ENCODE measurements at places on chromosomes 11 and 22.
A peak's percentile ranks its signal among the peaks of the same experiment; 100 is the strongest.

- DNase-seq = no peak
Measured at GRCh38 chr11:8271106-8271886, 7.6 kb upstream of the LMO1 start.

DNA sequence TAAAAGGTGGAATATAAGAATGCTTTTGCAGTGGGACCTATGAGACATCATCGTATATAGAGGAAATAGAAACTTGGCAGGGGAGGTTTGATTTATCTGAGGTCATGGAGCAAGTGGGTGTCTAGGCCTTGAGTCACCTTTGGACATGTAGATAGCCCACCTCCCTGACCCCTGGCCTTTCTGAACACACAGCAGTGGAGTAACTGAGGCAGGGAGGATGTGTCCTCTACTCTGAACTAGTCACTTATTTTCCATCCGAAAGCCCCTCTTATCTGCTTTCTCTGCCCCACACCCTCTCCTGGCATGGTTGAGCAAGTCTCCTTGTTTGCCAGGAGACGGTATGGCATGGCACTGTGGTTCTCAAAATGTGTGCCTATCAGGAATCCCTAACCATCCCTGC is 7.9 kb downstream of the CD82 start:
- DNase-seq = no peak

GRCh38 chr22:45164270-45165088 is 754 bp downstream of the NUP50 start:
- DNase-seq = peak; percentile 17

GRCh38 chr11:105609341-105609781 is 512 bp upstream of the GRIA4 start:
- peak; percentile 64 for DNase-seq

DNA sequence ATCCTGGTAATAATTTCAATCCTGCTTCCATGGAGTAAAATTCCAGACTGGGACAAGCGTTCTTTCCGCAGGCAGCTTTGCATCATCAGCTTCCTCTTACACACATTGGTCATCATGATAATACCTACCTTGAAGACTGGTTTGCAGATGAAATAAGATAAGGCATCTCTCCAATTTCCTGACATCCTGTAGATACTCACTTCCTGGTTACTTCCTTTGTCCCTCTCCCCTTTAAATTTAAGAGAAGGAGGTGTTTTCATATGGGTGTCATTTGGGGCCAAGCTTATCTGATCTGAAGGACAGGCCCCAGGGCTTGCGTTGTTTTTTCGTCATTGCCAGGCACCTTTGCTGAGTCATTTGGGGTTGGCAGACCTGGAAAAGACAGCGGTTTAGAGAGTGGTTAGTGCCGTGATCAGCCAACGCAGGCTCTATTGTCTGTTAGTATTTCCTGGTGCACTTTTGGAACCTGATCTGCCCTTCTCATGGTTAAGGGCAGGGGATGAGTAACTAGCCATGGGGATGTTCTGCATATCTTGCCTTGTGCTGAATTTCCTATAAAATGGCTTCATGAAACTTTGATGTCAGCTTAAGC is 24.1 kb downstream of the GRAMD1B start:
- DNase-seq = no peak

DNA sequence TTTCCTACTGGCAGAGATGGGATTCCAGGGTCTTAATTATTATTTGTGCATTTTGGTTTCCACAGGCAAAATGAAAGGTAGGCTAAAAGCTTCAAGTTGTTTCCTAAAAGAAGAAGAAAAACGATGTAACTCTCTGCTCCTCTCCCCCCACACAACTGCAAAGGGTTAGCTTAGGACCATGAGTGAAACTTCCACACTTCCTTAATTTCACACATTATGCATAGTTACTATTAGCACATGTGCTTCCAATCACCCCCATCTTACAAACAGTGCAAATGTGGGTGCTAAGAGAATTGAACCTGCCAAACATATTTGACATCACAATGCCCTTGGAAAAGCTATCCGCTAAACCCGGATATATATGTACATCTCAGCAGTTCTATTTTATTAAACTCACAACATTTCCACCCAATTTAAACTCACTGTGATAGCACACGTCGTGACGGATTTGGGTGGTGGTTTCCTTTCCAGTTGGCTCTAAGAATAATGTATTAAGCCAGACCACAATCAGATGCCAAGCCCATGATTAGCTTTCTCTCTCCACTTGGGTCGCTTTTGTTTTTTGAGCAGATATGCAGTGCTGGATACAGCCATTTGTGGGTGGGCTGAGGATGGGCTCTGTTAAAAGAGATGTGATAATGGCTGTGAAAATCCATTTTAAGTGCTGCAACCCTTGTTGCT is 245.0 kb upstream of the POU2AF2 start:
- DNase-seq = no peak

- no peak for DNase-seq
Measured at GRCh38 chr22:41458161-41458728, 10.2 kb downstream of the PHF5A start.

GRCh38 chr11:45142241-45143055 is 4.0 kb upstream of the PRDM11 start:
- no peak for DNase-seq

DNA sequence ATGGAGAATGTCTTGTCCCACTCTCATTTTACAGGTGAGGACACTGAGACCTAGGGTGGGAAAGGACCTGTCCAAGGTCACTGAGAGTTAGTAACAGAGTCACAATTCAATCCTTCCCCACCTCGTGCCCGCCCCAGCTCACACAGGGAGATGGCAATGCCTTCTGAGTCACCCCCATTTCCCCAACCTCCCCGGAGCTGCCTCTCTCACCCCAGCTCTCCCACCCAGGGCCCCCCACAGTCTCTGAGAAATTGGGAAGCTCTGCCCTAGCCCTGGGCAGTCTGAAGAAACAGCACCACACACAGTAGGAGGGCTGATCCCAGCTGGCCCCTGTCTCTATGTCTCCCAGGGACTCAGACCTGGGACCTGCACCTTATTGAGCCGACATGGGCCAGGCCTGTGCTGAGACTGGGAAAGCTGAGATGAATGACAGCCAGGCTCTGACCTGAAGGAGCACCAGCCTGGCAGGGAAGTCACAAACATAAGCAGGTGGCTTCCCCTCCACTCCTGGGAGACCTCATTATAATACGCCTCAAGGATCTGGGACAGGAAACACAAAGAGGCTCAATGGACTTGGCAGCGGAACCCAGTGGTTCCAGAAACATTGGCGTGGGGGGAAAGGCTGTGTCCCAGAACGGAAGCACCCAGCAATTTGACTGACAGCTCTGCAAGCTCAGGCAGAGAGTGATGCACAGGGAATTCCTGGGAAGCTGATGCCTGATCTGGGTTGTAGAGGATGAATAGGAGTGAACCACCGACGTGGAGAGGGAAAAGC is 51.0 kb downstream of the CD6 start:
- peak; percentile 35 for DNase-seq

DNA sequence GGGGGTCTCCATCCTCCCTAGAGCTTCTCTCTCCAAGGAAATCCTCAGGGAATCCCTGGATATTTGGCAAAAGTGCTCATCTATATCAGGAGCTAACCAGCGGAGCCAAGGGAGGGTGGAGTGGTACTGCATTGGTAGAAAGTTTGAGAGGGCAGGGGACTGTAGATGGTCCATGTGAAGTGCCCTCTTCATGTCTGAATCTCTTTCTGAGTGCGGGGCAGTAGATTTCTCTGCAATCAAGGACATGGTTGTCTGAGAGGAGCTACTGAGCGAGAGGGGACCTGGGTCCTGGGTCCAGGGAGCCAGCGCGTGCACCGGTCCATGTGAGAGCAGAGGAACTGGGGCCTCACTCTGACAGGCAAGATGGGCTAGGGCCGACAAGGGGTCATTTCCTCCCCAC is 701 bp downstream of the DIXDC1 start:
- DNase-seq = no peak

GRCh38 chr11:24592360-24592759 is 95.5 kb downstream of the LUZP2 start:
- no peak for DNase-seq

GRCh38 chr11:128375961-128376360 is 211.4 kb downstream of the ETS1 start:
- DNase-seq = no peak

DNA sequence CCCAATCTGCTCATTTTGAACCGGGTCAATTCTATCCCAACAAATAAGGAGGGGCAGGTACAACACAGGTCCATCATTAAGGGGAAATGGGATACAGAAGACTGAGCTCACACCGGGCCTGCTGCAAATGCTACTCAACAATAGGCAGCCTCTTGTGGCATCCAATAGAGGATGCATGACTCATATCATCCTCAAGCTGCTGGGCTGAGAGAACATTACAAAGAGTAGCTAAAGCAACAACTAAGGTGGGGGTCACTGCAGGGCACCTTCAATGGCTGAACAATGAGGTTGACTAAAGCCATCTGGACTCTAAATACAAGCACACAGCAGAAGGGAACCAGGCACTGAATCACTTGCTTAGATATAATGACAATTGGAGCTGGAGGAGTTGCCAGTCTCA is 130.1 kb upstream of the SYN3 start:
- DNase-seq = no peak

DNA sequence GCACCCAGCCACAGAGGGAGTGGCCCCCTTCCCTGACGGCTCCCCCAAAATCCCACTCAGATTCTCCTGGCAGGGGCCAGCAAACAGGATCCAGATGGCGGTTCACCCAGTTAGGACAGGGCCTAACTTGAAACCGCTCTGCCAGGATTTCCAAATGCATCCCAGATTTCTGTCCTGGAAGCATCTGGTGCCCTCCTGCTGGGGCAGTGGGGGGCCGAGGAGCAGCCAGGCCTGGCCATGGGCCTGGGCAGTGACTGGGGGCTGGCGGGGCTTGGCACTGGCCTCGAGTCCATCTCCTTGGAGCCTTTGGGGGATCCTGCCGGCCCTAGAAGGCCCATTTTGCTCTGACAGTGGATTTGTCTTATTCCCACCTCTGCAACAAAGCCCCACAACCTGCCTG is 17.9 kb upstream of the EMID1 start:
- DNase-seq = no peak

- DNase-seq = no peak
Measured at GRCh38 chr11:114886644-114887265, 208.4 kb downstream of the NXPE2 start.

DNA sequence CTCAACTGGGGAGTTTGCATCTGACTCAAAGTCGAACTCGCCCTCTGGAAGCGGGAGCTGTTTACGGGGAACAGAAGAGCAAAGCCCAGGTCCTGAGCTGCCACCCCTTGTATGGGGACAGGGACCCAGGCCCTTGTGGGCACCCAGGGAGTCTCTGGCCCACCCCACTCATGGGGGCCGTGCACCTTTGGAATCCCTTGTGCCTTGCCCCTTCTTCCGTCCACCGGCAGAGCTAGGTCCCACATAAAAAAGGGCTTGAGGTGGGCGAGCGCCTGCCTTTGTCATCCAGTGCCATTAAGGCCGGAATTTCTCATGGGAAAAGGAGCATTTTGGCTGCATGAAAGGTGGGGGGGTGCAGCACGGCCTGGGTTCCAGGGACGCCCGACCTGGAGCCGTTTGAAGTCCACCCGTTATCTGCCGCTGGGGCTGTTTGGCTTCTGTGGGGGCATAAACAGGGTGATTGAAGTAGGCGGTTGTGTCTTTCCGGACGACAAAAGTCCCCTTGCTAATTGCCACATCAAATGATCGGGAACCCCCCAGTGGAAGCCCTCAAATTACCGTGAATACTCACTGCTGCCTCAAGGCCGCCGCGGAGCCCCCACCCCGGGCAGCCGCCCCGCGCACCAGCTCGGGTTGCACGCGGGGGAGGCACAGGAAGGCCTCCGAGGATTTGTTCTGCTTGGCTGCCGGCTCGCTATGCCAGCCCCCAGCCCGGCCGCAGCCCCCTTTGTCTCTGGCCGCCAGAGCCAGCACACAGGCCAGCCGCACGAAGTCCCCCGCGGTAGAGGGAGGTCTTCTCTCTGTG is 49.0 kb upstream of the FGF3 start:
- DNase-seq = no peak

GRCh38 chr22:27489178-27489675 is 312.3 kb downstream of the MN1 start:
- DNase-seq = no peak

DNA sequence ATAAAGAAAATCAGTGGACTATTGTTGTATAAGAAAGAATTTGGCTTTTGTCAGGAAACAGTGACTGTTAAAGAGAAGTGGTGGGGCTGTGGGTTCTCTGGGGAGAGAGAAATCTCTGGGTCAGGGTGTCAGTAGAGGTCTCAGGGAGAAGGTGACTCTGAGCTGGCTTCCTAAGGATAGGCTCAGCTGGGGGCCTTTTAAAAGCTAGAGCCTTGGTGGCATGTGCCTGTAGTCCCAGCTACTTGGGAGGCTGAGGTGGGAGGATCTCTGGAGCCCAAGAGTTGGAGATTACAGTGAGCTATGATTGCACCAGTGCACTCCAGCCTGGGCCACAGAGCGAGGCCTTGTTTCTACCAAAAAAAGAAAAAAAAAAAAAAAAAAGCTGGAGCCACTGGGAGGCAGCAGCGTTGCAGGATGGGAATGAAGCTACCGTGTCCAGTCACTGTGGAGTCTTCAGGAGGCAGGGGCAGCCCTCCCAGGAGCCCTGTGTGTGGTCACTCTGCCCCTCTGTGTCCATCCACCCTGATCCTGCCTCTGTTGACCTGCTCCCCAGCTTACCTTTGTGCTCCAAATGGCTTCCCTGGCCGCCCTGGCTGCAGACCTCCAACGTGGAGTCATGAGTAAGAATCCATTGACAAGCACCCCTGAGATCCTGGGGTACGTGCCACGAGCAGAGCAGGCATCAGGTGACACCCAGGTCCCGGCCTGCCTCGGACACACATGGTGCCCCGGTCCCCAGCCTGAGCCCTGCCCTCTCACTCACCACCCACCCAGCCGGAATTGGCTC is 5.4 kb upstream of the MIF start:
- DNase-seq = peak; percentile 53

DNA sequence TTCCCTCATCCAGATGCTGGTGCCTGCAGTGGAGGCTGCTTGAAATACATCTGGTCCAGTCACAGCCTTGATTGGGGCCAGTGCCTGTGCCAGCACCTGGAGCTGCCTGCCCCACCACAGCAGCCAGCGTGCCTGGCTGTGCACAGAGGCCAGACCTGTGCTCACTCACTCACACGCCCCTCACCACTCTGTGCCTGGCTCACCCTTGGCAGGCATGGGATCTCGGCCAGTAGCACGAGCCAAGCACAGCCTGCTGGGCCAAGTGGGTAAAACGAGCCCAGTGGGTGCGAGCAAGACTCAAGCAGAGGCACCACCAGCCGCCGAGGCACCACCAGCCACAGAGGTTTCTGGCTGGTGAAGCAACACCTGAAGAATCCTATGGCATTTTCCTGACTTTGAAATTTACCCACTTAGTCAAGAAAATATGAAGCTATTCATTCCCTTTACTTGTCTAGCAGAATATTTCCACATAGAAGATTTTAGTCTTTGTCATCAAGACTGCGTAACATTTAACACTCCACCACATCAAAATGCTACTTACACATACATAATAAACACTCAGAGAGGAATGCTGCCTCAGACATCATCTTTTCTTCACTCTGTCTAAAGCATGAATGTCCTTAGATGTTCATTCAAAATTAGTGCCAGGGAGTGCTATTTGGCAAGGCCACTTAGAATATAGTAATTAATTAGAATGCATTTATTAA is 424.3 kb upstream of the FAT3 start:
- no peak for DNase-seq

DNA sequence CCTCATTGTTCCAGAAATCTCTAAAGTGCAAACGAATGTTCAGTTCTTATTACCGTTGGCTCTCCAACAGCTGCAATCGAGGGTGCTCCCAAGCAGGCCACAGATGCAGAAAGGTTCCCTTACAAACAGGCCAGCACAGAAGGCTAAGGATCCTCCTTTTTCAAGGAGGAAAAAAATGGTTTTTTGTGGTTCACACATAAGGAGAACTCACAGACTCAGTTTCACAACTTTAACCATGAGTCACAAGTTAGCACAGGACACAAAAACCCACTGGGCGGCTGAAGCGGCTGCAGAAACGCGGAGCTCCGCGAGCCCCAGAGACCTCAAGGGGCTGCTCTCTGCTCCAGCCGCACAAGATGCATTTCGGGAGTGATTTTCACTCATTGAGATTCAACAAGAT is 98.2 kb upstream of the PRR5 start:
- DNase-seq = no peak
